ENCODE measurements at places on chromosomes 1 and 21.

- DNase-seq: no peak
Observed at GRCh38 chr1:179840107-179840506, 37.5 kb downstream of the TOR1AIP2 start.

GRCh38 chr1:164562511-164562910, 3.5 kb downstream of the PBX1 start:
- DNase-seq: no peak

- DNase-seq: no peak
Observed at GRCh38 chr1:161259345-161259702, 779 bp downstream of the PCP4L1 start.

- DNase-seq: no peak
Observed at GRCh38 chr1:15181564-15181963, 28.0 kb downstream of the TMEM51 start.

DNA sequence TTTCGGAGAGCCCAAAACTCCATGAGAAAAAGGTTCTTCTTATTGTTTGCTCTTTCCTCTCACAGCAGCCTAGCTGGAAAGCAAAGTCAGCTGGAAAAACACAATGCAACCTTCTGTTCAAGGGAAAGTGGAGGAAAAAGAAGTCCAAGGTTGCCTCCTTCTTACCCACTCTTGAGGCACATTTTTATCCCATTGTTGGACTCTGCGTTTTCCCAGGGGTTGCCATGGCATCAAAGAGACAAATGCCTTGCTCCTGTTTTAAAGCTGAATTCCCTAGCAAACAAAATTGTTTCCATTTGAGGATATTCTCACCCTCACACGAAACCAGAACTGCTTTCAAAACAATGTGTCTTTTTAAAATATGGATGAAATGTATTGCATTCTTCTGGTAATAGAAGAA, 45.1 kb upstream of the PALMD start:
- DNase-seq: no peak

GRCh38 chr1:56215086-56215485, 364.3 kb downstream of the PLPP3 start:
- DNase-seq: no peak

DNA sequence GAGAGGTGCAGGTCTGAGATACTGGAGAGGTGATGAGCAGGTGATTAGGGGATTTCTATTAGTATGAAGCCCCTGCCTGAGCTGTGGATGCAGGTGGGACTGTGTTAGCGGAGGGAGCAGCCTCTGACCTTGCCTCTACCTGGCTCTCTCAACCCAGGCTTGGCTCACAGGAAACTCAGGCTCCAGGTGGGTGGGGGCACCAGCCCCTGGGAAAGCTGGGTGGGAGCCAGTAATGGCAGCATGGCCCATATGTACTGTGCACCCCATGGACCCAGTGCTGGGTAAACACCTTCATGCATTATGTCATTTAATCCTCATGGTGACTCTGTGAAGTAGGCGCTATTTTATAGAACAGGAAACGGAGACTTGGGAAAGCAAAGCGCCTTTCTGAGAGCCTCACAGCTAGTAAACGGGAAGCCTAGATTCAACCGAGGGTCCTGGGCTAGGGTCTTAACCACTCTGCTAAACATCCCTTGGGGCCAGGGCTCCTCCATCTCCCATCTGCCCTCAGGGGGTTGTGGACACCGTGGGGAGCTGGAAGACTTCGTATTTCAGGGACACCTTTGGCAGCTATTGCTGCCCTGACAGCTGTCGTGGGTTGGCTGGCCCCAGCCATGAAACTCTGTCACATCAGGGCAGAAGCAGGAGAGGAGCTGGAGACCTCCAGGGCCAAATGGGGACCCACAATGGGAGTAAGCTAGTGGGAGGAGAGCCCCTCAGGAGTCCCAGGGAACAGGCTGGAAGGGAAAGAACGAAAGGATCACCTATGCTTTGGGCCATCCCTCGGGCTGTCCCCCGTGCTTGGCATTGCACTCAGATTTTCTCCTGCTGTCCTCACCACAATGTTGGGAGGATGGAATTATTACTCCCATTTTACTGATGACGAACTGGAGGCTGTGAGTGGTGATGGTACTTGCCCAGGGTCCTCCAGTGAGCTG, 59.6 kb upstream of the CSF3R start:
- no peak for DNase-seq

GRCh38 chr1:177975588-177976495, 6.0 kb upstream of the SEC16B start:
- no peak for DNase-seq

- DNase-seq: no peak
Observed at GRCh38 chr1:43225168-43225567, 44.6 kb upstream of the TMEM125 start.

GRCh38 chr1:222974496-222974895, 159.7 kb downstream of the DISP1 start:
- DNase-seq: no peak

GRCh38 chr21:42848932-42849758, 30.2 kb downstream of the WDR4 start:
- no peak for DNase-seq
